T47D (cell line): ENCODE measurements at places on chromosomes 6 and 20.

GRCh38 chr6:157761926-157762325, 61.1 kb upstream of the SNX9 start:
- DNase-seq, result no peak

DNA sequence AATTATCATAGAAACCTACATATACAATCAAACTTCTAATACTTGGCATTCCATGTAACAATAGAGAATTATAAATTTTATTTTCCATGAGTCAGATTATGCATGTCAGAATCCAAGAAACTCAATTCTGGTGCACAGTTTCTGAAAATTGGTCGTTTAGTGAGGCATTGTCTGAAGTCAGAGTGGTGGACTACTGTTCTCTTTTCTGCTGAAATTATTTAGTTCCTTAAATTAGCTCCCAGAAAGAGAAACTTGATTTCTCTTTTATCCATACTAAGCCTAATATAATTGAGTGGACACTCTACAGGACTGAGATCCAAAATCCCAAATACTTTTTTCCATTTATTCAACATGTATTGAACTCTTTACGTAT, 265.5 kb downstream of the ALDH8A1 start:
- DNase-seq, result no peak

DNA sequence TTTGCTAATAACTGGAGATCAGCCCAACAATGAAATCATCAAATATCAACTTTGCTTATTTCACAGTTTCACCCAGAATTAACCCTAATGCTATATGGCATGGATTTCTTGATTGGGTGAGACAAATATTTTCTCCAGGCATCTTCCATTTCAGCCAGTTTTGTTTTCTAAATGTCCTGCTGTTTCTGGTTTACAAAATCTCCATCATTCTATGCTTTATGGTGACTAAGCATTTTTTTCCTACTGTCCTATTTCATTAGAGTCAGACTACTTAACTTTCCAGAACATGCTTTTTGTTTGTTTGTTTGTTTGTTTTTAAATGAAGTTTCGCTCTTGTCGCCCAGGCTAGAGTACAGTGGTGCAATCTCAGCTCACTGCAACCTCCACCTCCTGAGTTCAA, 59.5 kb upstream of the EXOC2 start:
- DNase-seq, result no peak

DNA sequence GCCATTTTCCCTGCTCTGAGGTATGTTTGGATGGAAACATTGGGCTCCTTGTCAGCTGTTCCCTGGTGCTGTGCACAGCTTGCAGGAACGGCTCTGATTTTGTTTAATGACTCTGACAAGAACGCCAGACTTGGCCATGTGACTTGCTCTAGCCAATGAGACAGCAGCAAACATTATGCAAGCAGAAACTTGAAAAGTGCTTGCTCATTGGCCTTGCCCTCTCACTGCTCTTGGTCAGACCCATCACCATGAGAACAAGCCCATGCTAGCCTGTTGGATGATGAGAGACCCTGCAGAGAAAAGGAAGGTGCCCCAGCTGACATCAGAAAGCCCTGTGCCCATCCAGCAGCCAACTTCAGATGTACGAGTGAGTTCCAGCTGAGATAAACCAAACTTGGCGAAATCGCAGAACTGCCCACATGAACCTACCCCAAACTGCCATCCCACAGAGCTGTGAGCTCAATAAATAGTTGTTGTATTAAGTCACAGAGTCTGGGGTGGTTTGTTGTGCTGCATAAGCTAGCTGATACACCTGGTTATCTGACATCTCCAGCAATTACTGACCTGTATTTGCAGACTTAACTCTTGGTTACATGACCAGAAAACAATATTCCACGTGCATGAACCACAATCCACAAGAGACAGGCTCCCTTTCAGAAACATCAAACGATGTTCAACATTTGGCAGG, 96.9 kb downstream of the JPH2 start:
- no peak for DNase-seq

GRCh38 chr6:100979267-100979666, 98.1 kb upstream of the ASCC3 start:
- DNase-seq, result no peak
